ENCODE measurements at places on chromosomes 13 and 19.
A peak's percentile ranks its signal among the peaks of the same experiment; 100 is the strongest.

- no peak for DNase-seq
These were observed 5.8 kb upstream of the MKNK2 start for GRCh38 chr19:2056837-2057192.

- peak; percentile 79 for DNase-seq
These were observed 6.5 kb upstream of the LIPE start for GRCh38 chr19:42433503-42434260.

GRCh38 chr19:34925278-34925855 lies 1.3 kb upstream of the ZNF30 start:
- DNase-seq: no peak

- DNase-seq: peak; percentile 32
These were observed 53.9 kb downstream of the OR10H4 start for GRCh38 chr19:16002406-16003384.

DNA sequence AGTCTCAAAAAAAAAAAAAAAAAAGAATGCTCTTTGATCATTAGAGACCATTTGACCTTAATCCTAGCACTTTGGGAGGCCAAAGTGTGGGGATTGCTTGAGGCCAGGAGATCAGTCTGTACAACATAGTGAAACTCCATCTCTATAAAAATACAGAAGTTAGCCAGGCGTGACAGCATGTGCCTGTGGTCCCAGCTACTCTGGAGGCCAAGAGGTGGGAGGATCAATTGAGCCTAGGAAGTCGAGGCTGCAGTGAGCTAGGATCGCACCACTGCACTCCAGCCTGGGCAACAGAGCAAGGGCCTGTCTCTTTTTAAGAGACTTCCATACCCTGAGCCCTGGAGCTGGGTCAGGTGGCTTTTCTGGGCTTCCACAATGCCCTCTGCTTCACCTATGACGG lies 11.5 kb upstream of the COLGALT1 start:
- no peak for DNase-seq
